ENCODE measurements at places on chromosomes 6 and 20. TPM values are rescaled to one million over a fixed set of nuclear protein-coding genes. Genes with fewer than 3 reads are reported as not detected.
A peak's percentile ranks its signal among the peaks of the same experiment; 100 is the strongest.

GRCh38 chr6:84583784-84584183 lies 180.6 kb downstream of the TBX18 start:
- no peak for DNase-seq

GRCh38 chr6:111747396-111747795 lies 125.9 kb downstream of the FYN start:
- DNase-seq: no peak

GRCh38 chr6:162856885-162857284 lies 129.1 kb downstream of the PACRG start:
- DNase-seq: no peak

- DNase-seq: no peak
These were observed 18.3 kb upstream of the FAM162B start for GRCh38 chr6:116783852-116784251.

The PI3 gene
- 6.7 TPM for total RNA-seq

- DNase-seq: no peak
These were observed 3.5 kb downstream of the NDUFAF5 start for GRCh38 chr20:13788167-13788834.

The CAGE1 gene
- not detected for total RNA-seq

DNA sequence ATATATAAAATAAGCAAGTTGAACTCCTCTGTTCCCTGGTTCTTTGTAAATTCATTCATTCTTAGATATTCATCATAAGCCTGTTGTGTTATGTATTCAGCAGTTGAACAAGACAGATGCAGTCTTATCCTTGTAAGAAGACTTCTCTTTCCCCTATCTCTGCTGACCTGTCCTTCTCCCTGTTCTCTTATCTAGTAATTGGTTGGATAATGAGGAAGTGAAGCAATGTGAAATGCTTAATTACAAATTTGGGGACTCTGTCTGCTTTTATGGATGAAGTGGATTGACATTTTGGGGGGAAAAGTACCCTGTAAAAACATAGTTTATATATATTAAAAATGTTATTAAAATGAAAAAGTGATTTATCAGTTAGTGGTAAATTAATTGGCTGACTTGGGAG lies 37.0 kb downstream of the CDKAL1 start:
- DNase-seq: no peak

DNA sequence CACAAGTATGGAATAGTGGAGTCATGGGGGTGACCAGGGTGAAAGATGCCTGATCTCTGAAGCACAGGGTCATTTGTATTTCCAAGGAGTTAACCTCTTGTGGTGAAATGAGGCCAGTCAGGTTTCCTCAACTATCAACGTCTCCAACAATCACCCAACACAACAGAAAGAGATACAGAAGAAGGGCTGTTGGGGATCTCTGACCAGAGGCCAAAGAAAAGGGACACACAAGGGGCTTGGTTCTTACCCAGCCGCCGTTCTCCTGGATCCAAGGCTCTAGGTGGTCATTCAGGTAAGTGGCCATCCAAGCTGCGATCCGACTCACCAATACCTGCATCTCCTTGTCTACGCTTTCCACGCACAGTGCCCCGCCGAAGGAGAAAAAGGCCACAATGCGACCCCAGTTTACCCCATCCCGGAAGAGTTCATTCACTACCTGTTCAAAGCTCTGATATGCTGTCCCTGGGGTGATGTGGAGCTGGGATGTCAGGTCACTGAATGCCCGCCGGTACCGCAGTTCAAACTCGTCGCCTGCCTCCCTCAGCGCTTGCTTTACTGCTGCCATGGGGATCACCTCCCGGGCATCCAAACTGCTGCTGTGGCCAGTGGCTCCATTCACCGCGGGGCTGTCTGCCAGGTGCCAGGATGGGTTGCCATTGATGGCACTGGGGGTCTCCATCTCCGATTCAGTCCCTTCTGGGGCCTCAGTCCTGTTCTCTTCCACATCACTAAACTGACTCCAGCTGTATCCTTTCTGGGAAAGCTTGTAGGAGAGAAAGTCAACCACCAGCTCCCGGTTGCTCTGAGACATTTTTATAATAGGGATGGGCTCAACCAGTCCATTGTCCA lies 1.0 kb downstream of the BCL2L1 start:
- DNase-seq: no peak

DNA sequence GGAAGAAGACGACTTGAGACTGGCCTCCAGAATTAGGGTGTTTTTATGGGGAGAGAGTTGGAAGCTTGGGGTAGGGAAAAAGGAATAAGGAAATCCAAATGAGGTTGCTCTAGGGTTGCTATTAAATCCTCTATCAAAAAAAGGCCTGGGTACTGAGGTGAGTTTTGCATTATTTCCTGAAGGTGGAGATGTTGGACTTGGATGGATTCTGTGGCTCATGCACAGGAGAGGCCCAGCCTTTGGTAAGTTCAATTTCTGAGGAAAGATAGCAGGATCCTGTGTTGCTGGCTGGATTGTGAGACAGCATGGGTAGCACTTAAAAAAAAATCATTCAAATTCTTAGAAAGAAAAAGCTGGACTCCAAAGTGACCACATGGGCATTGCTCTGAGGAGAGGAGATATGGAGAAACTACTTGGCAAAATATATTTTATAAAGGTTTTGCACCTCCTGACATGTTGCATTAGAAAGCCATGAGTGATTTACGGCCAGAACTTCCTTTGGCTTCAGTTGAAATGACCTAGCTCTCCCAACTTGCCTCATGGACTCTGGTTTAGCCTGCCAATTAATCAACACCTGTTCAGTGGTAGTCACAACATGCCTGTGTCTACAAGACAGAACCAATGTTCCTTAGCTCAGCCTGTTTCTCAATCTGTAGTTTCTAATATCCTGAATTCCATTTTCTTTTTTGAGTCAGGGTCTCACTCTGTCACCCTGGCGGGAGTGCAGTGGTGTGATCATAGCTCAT lies 152.1 kb upstream of the RALGAPA2 start:
- DNase-seq: no peak

The ADGB gene
- not detected for total RNA-seq

GRCh38 chr20:46034039-46034438 lies 5.0 kb downstream of the SLC12A5 start:
- DNase-seq: no peak

The NRSN1 gene
- total RNA-seq: not detected

- DNase-seq: no peak
These were observed 7.6 kb upstream of the ADIG start for GRCh38 chr20:38573413-38573812.

The FABP7 gene
- total RNA-seq: not detected

The SLC25A27 gene
- 28.2 TPM for total RNA-seq

The ADAT2 gene
- total RNA-seq: 5.6 TPM

DNA sequence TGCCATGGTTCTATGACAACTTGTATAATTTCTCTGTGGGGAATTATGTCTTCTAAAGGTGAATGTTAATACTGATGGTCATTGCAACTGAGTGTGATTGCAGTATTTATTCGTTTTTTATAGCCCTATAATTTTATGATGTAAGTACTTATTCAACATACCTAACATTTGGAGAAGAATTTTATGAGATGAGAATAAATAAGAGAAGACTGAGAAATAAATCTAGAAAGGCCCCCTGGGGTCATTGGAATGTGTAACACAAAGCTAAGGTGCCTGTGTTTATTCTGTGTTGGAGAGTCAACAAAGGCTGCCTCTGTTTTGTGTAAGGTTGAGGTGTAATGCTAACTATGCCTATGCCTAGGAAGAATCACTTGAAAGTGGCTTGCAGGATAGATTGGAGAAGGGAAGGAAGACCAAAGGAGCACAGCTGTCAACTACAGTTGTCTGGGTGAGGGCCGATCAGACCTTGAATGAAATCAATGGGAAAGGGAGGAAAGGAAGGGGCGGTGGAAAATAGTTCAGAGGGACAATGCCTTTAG lies 1076.7 kb downstream of the KIF16B start:
- no peak for DNase-seq

- no peak for DNase-seq
These were observed 140.0 kb upstream of the RNF217 start for GRCh38 chr6:124822204-124822613.

The GPR6 gene
- not detected for total RNA-seq

GRCh38 chr6:47759364-47759763 lies 22.5 kb upstream of the OPN5 start:
- DNase-seq: no peak

- no peak for DNase-seq
These were observed 662.6 kb downstream of the RFPL4B start for GRCh38 chr6:113009682-113010081.

DNA sequence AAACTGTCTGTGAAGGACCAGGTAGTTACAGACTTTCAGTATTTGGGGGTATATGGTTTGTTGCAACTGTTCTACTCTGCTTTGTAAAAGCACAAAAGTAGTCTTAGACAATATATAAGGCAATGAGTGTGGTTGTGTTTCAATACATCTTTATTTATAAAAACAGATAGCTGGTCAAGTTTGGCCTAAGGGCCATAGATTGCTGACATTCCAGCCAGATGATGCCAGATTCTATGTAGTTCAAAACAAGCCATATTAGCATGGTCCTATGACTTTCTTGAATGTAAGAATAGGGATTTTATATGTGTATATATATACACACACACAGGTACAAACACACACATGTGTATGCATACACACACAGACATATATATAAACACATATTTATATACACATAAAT lies 201.8 kb downstream of the GRIK2 start:
- DNase-seq: no peak

The HTR1B gene
- not detected for total RNA-seq

The RIPPLY2 gene
- total RNA-seq: not detected

GRCh38 chr20:38184101-38184500 lies 19.0 kb upstream of the TGM2 start:
- peak; percentile 7 for DNase-seq

DNA sequence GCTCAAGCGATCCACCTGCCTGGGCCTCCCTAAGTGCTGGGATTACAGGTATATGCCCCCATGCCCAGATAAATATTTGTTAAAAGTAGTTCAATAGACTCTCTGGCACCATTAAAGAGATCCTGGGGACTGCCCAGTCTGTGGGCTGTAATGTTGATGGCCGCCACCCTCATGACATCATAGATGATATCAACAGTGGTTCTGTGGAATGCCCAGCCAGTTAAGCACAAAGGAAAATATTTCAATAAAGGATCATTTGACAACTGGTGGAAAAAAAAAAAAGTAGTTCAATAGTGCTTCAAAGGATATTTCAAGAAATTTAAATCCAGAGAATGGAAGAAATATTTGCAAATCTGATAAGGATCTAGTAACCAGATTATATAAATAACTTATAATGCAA lies 1.5 kb upstream of the CRIP3 start:
- DNase-seq: no peak

The RIPOR3 gene
- total RNA-seq: 16.3 TPM

- DNase-seq: no peak
These were observed 41.2 kb upstream of the RNF146 start for GRCh38 chr6:127225497-127225896.

GRCh38 chr6:96212066-96212465 lies 196.3 kb downstream of the FUT9 start:
- no peak for DNase-seq

- DNase-seq: no peak
These were observed 65.3 kb upstream of the ZNF217 start for GRCh38 chr20:53658973-53659372.

- no peak for DNase-seq
These were observed 144.6 kb downstream of the CDKAL1 start for GRCh38 chr6:20678831-20679352.

- no peak for DNase-seq
These were observed 89.3 kb upstream of the ZNFX1 start for GRCh38 chr20:49367113-49367512.

DNA sequence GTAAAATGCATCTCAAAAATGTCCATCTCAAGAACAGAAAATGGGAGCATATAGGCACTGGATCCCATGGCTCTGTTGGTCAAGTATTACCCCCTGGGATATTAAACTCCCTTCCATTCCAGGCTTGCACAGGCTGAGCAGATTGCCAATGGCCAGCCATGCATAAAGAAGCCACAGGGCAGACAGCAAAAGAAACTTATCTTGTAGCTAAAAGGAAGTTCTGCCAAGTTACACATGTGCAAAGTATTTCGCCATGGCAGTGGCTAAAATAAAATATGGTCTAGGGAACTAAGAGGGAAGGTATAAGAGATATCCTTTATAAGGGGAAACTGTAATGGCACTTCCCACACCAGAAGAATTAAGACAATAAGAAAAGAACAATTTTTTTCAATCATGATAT lies 415.6 kb upstream of the BTBD3 start:
- DNase-seq: no peak

Measured in omental fat pad (tissue), 4 donors.